Hematopoietic multipotent progenitor cell treated with erythropoietin and hydrocortisone succinate and interleukin-3 and kit ligand, for 4 days (in vitro differentiated cells): ENCODE measurements at places on chromosomes 16 and 17.

DNA sequence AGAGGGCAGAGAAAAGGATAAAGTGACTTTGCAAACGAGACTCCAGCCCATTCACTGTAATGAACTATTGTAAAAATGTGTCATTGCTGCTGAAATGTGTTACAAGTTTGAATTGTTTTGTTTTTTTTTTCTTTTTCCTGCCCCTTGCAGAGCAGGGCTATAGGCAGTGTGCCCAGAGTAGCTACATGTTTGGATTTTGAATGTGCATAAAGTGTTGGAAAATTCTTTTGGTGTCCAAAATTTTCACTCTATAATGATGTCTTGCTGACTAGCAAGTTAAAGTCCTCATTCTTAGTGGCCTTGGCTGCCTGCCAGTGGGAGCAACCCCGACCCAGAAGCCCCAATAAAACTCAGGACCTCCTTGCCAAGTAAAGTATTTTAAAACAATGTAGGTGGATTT is 66.5 kb downstream of the IGF2BP1 start:
- DNase-seq: no peak

GRCh38 chr17:72580321-72581127 is 459.7 kb downstream of the SOX9 start:
- no peak for DNase-seq

DNA sequence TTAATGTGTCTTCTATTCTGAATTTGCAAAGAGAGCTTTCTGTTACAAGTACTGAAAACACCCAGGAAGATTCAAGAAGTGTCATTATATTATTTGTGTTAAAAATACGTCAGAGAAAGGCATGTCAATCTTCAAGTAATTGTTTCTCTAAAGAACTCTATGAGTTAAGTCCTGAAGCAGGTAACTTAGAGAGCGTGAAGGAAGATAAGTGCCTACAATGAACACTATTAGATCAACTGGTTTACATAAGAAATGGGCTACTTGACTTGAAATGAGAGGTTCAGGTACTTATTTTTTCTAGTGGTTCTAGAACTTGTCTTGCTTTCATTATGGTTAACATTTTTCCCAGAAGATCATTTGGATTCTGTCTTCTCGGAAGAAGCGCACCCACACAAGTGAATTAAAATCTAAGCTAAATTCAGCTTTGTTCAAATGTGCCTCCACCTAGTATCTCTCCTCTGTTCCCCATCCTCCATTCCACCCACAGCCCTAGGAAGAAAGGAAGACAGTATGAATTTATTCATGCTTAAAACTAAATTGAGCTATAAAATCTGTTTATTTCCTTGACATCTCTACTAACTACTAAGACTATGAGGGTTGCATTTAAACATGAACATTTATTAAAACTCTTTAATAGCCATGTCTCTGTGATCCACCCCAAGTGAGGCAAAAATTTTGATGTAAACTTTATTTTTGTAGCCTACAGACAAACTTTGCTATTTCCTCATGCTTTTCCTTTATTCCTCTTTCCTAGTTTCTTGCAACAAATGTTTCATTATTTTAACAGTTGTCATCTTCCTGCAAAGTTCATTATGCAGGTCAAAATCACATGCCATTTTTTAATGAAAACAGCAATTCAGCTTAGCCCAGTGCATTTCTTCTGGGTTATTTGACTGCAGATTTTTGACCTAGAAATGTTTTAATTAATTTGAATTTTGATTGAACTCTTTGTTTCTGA is 206.8 kb downstream of the KCNJ2 start:
- DNase-seq: no peak

GRCh38 chr16:65961476-65962143 is 404.9 kb upstream of the CDH5 start:
- no peak for DNase-seq

DNA sequence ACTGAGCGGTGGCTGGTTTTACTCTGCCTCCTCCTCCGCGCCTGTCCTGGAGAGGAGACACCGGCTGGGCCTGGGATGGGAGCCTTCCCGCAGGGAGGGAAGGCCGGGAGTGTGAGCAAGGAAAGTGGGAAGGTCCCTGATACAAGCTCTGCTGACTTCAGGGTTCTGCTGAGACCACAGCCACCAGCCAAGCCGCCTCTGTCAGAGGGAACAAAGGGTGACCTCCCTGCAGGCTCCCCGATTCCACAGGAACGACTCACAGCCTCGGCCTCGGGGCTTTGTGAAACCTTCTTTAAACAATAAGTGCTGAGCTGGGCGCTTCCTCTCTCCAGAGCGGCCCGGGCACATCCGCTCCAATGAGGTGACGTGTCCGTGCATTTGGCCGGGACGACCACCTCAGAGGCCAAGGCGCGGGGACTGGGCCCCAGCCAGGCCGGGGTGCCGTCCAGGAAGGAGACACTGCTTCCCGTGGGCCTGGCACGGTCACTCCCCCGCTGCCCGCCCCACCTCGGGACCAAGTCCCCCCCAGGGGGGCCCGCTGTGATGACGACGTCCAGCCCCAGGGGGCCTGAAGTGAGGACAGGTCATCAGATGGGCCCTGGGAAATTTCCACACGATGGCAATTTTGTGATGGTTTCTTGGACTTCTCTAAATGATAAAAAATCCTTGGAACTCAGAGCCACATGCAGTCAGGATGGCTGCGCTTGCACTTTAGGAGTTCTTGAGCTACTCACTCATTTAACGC is 11.8 kb upstream of the CIBAR2 start:
- no peak for DNase-seq

DNA sequence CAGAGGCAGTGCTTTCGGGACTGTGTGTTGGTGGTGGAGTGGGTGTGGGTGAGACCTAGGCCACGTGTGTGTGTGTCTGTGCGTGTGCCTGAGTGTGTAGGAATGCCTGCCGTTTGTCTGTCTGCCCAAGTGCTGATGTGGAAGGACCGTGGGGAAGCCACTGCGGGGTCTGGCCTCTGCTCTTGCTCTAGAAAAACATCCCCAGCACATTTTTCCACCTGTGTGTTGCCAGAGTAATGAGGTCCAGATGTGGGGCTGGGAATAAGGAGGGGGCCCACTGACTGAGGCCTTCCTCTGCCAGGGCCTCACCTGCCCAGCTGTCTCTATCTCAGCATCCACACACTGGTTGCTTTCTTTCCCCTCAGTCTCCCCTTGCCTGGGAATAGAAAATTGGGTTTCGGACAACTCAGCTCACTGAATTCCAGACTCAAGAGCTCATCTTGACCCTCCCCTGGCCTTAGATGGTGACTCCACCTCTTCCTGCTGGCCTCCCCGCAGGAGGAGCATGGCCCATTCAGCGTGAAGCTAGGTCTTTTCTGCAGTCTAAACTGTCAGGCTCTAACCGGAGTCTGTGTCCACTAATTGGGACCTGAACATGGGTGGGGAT is 7.6 kb downstream of the SGCA start:
- DNase-seq: no peak

- DNase-seq: no peak
Observed at GRCh38 chr17:55654821-55655220, 67.8 kb downstream of the TMEM100 start.

DNA sequence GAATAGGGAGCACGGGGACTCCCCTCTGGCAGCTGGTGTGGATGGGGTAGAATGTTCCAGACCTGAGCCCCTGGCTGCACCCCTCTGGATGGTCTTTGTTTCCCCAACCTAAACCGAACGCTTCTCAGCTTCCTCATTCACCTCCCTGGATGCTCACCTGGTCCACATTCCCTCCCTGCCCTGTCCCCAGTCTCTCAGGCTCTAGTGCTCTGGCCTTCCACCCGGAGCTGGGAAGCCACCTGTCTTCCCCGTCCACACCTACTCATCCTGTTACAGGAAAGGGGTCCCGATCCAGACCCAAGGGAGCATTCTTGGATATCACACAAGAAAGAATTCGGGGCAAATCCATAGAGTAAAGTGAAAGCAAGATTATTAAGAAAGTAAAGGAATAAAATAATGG is 73.5 kb downstream of the CYLD start:
- DNase-seq: no peak

DNA sequence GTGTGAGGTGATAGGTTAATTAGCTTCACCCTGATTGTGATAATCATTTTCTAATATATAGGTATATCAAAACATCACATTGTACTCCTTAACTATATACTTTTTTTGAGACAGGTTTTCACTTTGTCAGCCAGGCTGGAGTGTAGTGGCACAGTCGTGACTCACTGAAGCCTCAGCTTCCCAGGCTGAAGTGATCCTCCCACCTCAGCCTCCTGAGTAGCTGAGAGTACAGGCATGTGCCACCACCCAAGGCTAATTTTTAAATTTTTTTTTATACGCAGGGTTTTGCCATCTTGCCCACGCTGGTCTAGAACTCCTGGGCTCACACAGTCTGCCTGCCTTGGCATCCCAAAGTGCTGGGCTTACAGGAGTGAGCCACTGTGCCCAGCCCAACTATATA is 455.3 kb upstream of the MAF start:
- DNase-seq: no peak

- peak; percentile 62 for DNase-seq
Observed at GRCh38 chr17:15341385-15341849, at the start of gene TEKT3. TSS of gene TEKT3 (minus strand) at chr17:15341597. CDS start at chr17:15331585, 10,012 bp downstream.

DNA sequence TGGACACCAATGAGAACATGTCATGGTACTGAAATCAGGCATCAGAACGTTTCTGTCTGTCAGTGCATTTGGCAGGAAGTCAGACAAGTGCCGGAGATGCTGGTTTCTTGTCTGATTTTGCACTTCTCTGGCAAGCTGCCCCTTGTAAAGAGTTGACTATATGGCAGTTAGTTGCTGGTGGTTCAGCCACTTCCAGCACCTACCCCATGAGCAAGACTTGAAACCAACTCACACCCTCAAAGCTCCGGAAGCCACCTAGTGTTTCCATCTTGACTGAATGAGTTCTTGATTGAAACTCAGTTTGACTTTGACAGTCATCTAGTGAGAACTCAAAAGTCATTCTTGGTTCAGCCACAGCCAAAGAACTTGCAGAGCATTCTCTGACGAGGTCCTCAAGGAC is 225.1 kb downstream of the SPECC1 start:
- DNase-seq: no peak

- DNase-seq: no peak
Observed at GRCh38 chr16:19780321-19780720, 62.2 kb downstream of the IQCK start.

DNA sequence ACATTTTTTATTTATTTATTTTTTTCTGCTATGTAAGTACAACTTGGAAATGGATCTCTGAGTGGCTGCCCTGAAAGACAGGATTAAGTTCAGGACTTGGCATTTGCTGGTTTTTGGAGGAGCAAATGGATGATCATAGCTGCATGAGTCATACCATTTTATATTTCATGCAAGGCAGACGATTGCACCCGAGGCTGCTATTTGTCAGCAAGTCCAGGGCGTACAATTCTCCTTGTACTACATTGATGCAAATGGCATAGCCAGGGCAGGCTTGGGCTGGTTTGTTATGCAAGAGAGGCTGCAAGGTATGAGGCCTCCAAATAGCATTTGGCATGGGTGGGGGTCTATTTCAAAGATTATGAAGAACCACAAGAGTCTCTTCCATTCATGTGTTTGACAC is 81.2 kb upstream of the CACNG3 start:
- DNase-seq: no peak
